ENCODE measurements at places on chromosomes 1 and 21.

GRCh38 chr1:7117399-7118281, 332.4 kb downstream of the CAMTA1 start:
- DNase-seq = no peak

- no peak for DNase-seq
These were observed 10.1 kb upstream of the CACYBP start for GRCh38 chr1:174989536-174990220.

DNA sequence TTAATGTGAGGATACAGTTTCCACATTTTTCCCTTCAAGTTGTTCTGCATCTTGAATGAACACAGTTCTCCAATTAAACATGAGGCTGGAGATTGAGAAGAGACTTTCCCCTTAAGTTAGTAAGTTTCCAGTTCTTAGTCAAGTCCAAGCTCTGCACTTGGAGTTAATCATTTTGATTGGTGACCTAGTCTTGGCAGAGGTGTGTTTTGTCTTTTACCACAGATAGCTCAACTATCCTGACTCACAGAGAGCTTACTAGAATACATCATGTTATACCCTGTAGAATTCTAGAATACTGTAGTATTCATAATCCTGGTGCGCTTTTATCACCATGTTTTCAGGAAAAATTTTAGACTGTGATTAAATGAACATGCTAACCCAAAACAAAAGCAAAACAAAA, 129.2 kb downstream of the CYYR1 start:
- DNase-seq = no peak

- DNase-seq = no peak
These were observed 2.0 kb downstream of the COL18A1 start for GRCh38 chr21:45406801-45407628.

DNA sequence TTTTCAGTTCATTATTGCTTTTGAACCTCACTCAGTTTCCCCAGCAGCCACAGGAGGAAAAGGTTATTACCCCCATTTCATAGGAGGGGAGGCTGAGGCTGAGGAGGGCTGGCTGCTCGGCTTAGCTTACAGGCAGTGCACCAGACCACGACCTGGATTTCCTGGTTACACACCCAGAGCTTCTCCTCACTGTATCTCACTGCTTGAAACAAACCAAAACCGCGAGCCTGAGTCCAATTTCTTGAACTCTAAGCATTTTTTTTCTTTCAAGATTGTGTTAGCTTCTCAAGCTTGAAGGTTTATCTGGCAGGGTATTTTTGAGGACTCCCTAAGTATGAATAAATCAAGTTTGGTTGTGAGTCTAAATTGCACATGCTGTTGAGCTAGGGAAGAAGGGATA, 188.9 kb upstream of the EDN2 start:
- DNase-seq = peak; percentile 27

GRCh38 chr21:30194701-30195299, 21.1 kb downstream of the CLDN8 start:
- DNase-seq = no peak

- DNase-seq = no peak
These were observed 4.2 kb upstream of the RGS13 start for GRCh38 chr1:192631749-192632148.

DNA sequence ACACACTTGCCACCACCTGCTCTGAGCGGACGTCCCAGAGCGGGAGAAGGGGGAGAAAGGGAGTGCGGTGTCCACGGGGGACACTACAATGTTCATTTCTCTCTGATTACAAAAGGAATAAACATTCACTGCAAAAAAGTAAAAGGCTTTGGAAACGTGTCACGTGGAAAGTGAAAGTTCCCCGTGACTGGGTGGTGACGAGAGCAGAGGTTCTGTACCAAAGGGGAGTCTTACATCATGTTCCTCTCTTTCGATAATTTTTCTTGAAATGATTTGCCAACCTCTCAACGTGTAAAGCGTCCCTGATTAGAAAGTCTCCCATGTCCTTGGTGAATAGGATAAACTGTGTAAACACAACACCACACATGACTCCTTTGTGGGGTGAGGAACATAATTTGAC, 22.0 kb upstream of the PRDM15 start:
- DNase-seq = no peak

DNA sequence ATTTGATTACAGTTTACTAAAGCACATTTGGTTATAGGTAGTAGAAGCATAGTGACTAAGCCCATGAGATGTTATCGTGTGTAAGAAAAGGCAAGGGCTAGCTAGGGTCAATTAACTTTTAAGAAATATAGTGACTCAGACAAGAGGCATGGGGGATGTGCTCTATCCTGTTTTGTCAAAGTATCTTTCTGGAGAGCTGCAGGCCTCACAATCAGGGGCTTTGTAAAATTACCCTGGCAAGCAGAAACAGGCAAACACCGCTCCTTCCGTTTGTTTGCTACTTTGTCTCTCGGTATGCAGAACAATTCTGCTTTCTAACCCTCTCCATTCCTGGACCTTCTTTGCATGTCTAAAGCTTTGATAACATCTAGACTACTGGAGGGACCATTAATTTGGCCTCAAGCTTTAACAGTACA, 26.1 kb upstream of the ZNF697 start:
- DNase-seq = no peak

DNA sequence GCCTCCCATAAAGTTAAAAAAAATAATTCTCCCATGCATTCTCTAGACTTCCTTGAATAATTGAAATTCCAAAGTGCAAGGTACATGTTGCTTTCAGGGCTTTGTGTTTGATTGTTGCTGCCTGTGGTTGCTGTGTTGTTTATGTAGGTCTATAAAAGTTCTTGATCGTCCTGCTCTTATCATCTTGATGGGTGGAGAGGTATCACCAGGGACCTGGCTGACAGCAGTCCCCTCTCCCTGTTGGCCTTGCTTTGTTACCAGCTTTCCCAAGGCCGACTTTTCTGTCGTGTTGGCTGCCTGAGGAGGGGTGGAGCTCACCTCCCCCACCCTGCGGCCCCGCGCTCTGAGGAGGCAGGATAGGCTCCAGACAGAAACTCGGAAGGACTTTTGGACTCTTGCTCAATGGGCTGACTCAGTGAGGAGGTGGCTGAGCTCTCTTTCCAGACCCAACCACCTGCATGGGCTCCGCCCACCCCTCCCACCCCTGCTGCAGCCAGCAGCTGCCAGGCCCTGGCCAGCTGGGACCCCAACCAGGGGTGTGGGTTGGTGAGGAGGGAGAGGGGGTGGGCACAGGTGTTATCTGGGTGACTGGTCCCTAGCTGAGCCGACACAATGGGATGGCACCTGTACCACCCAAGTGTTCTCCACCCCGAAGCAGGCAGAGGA, 2.0 kb downstream of the INAVA start:
- no peak for DNase-seq

GRCh38 chr1:155174324-155175280, 953 bp downstream of the TRIM46 start:
- peak; percentile 27 for DNase-seq

DNA sequence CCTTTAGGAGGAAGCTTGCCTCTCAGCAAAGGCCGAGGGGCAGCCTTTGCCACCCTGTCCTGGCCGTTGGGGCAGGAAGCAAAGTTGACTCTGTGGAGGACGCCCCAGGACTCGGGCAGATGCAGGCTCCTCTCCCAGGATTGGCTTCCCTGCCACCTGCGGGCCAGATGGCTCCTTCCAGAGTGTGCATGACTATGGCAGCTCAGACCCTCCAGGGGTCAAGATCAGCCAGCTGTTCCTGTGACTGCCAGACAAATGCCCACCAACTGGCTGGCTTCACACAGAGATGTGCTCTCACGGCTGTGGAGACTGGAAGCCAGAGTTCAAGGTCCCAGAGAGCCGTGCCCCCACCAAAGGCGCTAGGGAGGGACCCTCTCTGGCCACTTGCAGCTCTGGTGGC, 87.0 kb upstream of the VAMP3 start:
- DNase-seq = no peak

GRCh38 chr1:59176471-59176870, 120.4 kb upstream of the FGGY start:
- DNase-seq = no peak

DNA sequence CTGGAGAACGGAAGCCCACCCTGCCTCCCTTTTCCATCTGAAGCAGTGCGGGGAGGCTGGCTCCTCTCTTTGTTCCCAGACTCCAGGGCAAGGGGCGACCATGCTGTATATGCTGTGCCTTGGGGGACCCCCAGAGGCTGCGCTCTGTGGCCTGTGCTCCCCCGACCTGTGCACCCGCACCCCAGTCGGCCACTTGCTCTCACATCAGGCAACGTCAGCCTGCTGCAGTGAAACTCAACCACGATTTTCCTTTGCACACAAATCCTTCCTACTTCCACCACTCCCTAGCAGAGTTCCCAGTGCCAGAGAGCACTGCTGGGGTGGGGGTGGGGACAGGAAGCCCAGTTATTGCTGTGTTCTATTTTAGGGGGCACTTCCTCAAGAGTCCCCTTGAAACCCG, 52.5 kb downstream of the SIM2 start:
- DNase-seq = no peak

DNA sequence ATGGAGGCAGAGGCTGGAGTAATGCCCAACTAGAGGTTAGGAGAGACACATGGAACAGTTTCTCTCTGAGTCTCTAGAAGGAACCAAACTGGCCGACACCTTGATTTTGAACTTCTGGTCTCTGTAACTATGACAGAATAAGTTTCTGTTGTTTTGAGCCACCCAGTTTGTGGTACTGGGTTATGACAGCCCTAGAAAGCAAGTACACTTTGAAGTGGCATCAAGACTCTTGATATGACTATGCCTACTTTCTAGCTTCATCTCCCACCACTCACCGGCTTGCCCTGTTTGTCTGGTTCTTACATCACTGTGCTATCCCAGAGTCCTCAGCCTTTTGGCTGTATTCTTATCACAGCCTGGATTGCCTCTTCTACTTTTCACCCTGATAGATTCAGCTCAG, 230.3 kb upstream of the USP24 start:
- no peak for DNase-seq

- DNase-seq = no peak
These were observed 68.7 kb downstream of the KCTD3 start for GRCh38 chr1:215635827-215636226.

- no peak for DNase-seq
These were observed 5.8 kb downstream of the OR14I1 start for GRCh38 chr1:248696774-248697173.

GRCh38 chr1:101520302-101520701, 283.5 kb downstream of the S1PR1 start:
- no peak for DNase-seq

GRCh38 chr1:227308367-227309336, 9.6 kb downstream of the CDC42BPA start:
- DNase-seq = no peak

DNA sequence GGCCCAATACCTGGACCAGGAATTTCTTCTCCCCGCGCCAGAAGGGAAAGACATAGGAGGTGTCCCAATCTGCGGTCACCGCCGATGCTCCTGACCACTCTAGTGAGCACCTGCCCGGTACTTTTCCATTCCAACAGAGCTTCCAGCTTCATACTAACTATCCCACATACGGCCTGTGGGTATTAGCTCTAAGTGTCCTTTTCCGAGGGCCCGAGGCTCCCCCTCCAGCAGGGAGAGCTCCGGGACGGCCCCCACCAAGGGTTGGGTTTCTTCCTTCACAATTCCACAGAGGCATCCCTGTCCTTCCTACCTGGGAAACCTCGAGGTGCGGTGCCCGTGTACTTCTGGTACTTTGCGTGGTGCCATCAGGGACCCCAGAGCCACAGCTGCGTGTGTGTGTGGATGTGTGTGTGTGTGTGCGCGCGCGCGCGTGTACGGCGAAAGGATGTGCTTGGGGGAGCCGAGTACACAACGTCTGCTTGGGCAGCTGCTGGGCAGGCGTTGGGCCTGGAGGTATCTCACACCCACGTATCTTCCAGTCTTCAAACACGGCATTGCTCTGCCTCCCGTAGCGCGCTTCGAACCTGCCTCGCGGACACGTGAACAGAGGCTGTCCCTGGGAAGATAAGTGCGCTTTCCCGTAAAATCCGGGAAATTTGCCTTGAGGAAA, 2.4 kb upstream of the SIM2 start:
- no peak for DNase-seq

- DNase-seq = no peak
These were observed 360.1 kb downstream of the SMYD3 start for GRCh38 chr1:246146804-246147523.

GRCh38 chr1:109904105-109904817, 6.4 kb upstream of the CSF1 start:
- no peak for DNase-seq

DNA sequence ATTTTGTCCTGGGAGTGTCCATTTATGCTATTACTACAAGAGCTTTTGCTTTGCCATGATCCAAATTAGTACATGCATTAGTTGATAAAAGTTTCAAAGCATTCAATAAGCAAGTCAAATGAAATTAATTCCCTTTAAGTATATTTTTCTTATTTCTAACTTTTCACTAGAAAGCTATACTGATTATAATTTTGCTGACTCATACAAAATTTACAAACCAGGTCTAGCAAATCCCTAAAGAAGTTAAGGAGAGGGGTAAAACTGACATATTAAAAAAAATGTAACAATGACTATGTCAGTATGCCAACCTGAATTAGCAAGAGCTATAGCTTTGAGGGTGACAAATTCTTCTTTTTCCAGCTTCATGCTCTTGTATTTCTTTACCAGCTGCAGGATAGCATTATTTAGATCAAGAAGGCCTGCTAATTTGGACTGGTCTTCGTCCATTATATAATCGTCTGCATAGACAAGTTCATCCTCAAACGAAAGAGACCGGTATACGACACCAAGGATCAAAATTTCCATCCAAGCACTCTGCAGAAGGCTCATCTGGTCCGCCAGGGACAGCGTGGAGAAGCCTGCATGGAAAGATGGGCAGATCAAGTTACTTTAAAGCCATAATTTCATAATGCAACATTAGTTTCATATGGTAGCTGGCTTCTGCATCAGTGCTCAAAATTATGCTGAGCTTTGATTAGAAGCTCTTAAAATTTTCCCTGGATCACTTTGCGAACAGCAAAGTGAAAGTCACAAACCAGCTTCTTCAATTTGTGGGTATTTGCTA, 95.8 kb upstream of the USH2A start:
- DNase-seq = no peak

DNA sequence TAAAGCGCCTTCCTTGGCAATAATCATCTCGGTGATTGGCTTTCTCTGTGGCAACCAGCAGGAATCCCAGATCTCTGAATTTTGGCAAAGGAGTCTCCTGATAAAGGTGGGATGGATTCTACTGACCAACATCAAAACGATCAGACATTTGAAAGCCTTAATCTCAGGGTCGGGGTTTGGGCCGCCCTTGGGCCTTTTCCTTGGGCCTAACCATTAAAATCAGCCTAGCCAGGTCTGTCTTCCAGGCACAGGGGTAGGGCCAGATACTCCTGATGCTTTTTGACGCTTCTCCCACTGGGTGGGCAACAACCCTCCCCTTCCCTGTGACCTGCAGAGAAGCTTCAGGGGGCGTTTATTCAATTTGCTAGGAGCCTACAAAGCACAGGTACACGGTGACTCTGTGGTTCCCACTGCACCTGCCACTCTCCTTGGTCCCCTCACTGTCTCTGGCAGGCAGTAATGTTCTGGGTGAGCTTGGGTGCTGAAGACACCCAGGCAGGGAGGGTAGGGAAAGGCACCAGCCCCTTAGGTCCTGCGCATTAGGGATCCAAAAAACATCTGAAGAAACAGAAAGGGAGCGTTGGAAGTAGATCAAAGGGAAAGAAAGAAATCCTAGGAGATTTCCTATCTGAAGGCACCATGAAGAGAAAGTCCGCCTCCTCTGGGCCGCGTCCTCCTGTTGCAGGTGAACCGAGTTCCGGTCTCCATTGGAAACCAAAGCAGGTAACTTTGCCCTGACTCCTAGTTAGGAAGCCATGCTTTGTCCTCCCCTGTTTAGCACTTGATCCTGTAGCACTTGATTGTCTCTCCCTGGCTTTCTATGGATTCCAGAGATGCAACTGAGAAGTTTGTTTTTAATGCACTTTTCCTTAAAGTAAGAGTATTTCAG, 12.3 kb downstream of the RNU1-2 start:
- no peak for DNase-seq

- DNase-seq = no peak
These were observed 3.4 kb upstream of the PLCH2 start for GRCh38 chr1:2472561-2473177.

GRCh38 chr1:226593541-226593940, 45.0 kb downstream of the STUM start:
- DNase-seq = no peak

Measured in activated naive CD4-positive, alpha-beta T cell (primary cell).